ENCODE measurements at places on chromosomes 16 and 17.

GRCh38 chr16:85357924-85358505 is 245.7 kb upstream of the CIBAR2 start:
- DNase-seq = no peak

DNA sequence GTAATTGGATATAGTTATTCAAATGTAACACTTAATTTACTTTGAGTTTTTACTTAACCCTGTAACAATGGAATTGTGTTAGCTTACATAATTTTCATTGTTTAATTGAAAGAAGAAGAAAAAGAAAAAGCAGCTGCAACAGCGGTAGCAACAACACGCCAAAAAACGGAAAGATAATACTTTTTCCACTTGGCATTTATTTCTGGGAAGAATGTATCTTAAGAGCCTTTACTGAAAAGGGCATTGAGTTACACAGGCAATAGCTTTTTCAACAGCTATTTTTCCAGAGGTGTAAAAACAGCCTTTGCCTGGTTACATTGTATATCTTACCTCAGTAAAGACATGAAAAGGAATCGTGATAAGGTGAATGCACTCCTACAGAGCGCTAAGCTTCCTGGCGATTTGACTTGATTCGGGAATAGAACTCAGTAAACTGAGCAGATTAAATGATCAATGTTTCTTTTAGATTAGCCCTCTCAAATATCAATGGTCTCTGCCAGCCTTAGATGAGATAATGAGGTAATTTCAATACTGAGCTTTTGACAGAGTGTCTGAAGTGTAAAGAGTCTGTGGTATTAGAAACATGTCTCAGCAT is 311.3 kb downstream of the CDH13 start:
- no peak for DNase-seq

DNA sequence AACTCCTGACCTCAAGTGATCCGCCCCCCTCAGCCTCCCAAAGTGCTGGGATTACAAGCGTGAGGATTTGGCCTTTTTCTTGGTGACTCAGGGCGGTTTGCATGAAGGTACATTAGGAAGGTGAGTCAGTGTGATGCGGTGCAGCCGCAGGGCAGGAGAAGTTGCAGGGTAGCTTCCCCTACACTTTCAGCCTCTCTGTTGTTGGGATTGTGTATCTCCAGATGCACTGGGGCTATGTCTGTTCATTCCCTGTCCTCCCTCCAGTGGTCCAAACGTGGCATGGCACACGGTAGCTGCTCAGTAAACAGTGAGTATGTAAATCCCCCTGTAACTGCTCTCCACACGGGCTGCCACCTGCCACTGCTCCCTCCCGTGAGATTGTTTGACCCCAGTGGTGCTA is 109.1 kb upstream of the CDC42EP4 start:
- no peak for DNase-seq

GRCh38 chr17:43958748-43959352 is 5.1 kb upstream of the PYY start:
- DNase-seq = no peak

DNA sequence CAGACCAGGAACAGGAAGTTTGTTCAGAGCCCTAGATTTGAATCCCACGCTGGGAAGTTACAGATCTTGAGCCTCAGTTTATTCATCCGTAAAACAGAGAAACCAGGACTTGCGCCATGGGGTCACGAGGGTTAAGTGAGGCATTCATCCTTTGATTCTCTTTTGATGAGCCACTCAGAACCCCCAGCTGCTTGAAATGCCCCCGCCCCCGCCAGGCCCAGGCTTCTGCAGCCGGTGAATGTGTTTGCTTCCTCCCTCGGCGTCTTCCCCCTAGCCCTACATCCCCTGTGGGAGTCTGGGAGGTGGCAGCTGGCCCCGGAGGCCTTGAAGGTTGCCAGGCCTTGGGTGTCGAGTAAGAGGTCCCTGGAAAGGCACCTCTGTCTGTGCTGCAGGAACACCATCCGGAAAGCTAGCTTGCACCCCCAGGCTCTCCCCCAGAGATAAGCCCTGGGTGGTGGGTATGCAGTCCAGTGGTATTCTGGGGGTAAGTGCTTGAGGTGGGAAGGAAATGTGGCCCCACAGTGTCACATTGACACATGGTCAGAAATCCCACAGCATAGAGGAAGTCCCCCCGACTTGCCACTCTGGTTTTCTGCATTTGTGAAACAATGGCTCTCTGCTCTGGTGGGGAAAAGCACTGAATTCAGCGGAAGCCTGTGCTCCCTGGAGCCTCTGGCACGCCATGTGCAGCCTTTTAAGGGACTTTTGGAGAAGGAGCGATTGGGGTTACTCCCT is 14.9 kb downstream of the IRF8 start:
- no peak for DNase-seq

DNA sequence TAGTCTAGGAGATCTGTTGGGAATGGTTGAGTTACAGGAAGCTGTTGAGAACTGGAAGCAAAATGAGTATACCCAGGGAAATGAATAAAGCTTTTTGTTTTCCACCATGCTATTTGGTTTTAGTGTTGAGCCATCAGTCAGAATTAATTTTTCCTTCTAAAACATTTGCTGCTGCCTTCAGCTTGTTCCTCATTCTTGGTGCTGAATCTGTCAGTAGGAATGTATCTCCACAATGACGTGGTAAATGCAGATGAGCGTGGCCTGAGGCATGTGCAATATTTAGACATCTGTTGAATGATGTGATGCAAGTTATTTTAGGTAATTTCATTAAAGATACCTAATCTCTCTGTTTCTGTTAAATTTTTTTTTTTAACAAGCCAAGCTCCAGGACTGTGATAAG is 10.9 kb downstream of the HAPSTR1 start:
- no peak for DNase-seq

GRCh38 chr16:48576927-48577326 is 33.1 kb downstream of the N4BP1 start:
- DNase-seq = no peak

GRCh38 chr16:86345516-86345915 is 164.8 kb upstream of the FOXF1 start:
- no peak for DNase-seq

DNA sequence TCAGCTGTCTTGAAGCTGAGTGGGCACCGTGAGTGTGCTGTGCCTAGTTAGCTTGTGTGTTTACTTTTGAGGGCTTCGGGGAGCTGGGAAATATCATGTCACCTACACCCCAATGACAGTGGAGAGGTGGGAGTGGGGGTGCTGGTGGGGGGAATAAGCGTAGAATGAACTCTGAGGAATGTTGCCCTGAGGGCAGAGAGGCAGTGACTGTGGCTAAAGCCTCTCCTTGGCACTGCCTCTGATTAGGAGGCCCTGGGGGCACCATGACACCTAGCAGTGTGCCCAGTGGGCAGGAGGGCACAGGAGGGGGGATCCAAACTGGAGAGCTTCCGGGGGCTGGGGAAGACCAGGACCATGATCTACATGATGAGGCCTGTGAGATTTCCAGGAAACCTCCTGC is 24.8 kb downstream of the CACNA1G start:
- DNase-seq = no peak

- DNase-seq = no peak
These were observed 19.8 kb upstream of the CMIP start for GRCh38 chr16:81424771-81425170.

DNA sequence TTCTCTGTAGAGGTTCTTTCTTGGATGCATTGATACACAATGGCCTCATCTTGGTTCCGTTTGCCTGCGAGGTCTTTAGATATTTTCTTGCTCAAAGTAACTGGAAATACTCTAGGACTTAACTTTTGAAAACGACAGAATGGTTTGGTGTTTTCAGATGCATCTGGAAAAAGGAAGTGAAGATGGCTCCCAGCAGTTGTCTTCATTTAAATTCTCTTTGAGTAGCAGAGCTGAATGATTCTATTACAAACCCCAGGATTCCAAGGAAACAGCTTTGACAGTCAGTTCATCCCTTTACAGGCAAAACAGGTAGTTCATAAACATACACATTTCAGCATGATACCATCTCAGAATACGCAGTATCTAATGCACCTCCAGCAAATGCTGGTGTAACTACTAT is 54.8 kb downstream of the PSMD12 start:
- DNase-seq = no peak

GRCh38 chr17:57071991-57072944 is 12.8 kb upstream of the AKAP1 start:
- no peak for DNase-seq

- no peak for DNase-seq
These were observed 5.5 kb upstream of the EPX start for GRCh38 chr17:58187063-58187462.

DNA sequence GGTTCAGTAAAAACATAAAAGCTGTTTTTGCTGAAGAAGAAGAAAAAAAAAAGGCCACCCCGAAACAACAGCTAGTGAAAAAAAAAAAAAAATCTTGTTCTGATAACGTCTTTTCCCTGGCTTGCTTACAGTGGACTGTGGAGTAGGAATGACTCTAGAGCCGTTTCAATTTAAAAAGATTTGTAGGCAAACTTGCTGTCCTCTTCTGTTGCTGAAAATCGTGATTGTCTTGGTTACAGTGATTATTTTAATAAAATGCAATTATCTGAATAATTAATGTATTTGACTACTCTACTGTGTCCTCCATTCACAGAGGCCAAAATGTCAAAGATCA is 190.6 kb upstream of the TBX2 start:
- peak; percentile 36 for DNase-seq

DNA sequence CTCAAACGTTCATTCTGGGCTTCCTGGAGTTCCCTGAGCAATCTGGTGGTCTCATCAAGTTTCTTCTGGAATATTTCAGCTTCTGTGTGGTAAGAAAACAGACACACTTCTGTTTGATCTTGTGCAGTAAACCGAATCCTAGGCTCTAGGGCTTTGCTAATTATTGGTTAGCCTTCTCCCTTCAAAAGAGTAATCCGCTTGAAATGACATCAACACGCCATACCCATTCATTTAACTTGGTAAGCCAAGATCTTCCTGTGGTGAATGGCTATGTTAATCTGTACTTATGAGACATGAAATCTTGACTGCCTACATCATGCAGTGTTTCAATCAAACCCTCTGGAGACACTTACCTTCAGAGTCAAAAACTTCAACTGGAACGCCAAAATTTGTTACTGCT is 48.5 kb downstream of the BRD7 start:
- DNase-seq = no peak

- DNase-seq = peak; percentile 51
These were observed 507.0 kb downstream of the MAF start for GRCh38 chr16:79093554-79093967.

- DNase-seq = peak; percentile 99
These were observed 65.6 kb downstream of the XYLT1 start for GRCh38 chr16:17404941-17405689.

- DNase-seq = no peak
These were observed 152.0 kb downstream of the SDK2 start for GRCh38 chr17:73492125-73492820.

- DNase-seq = no peak
These were observed 49.7 kb downstream of the TBC1D16 start for GRCh38 chr17:79985943-79986391.

DNA sequence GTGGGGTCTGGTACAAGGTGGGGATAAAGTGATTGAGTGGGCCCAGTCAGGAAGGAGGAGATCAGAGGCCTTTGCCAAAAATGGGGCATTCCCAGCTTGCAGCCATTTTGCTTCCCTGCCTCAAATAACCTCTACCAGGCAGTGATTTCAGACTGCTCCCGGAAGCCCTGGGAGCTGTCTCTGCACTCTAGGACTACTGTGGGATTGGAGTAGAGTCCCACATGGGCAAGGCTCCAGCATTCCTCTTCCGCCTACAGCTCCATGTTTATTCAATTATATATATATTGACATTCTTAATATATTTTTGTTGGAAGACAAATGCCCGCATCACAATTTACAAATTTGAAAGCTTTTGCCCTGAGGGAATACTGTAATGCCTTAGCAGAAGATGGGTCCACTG is 13.5 kb downstream of the SUPT6H start:
- DNase-seq = no peak

DNA sequence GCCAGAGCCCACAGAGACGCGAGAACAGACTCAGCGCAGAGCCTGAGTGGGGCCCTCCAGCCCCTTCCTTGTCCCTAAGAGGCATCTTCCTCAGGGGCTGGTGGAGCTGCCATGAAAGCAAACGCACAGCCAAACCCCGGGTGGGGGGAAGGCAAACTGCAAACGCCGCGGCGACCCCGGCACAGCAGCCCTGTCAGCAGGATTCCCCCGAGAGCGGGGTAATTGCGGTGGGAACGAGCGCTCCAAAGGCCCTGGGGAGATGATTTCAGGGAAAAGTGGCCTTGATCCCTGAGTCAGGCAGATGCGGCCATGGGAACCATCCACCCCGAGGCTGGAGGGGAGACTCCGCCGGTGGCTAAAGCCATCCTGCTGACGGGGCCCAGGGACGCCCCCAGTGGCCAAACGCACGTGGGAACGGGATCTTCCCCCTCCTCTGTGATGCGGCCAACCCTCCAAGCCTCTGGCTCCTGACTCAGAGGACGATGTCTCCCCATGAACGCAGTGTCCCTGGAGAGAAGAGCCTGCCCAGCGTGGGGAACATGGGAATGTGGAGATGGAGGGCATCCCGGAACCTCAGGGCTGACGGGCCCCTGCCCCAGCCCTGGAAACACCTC is 25.1 kb downstream of the SLC7A5 start:
- DNase-seq = no peak

GRCh38 chr16:20114356-20114755 is 40.7 kb upstream of the GPR139 start:
- no peak for DNase-seq

- DNase-seq = no peak
These were observed 519.2 kb upstream of the TOM1L1 start for GRCh38 chr17:54381482-54381881.

DNA sequence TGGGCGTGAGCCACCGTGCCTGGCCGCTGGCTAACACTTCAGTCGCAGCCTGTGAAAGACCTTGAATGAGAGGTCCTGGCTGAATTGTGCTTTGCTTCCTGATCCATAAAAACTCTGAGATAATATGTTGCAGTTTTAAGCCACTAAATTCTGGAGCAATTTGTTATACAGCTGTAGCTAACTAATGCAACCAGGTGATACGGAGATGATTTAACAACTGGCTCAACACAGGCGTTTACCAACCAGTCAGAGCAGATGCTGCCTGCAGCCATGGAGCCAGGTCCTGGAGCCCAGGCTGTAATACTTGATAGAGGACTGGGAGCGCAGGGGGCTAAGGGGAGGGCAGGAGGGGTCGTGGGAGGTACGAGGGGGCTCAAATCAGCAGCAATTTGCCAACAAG is 50.9 kb downstream of the PLXDC1 start:
- no peak for DNase-seq

GRCh38 chr17:65455972-65456343 is 105.5 kb downstream of the AXIN2 start:
- DNase-seq = no peak
